Neural crest cell (in vitro differentiated cells): ENCODE measurements at places on chromosomes 6 and 20. TPM values are rescaled to one million over a fixed set of nuclear protein-coding genes. Genes with fewer than 3 reads are reported as not detected.

DNA sequence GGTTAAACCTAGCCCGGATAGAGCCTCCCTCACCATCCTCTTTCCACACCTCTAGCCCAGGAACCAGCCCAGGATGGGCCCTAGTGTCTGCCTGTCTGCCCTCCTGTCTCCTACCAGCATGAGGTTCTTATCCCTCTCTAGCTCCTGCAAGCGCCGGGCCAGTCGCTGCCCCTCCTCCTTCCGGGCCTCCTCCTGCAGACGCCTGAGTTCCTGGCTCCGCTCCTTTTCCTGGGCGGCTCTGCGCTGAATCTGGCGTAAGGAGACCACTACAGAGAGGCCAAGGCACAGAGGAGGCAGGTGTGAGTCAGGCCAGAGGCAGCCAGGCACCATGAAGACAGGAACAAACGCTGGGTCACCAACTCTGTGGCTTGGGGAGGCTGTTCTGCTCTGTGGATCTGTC lies 4.3 kb upstream of the PSORS1C2 start:
- no peak for DNase-seq

GRCh38 chr6:77834591-77834996 lies 181.8 kb downstream of the MEI4 start:
- DNase-seq = no peak

- no peak for DNase-seq
Observed at GRCh38 chr6:104460738-104461483, 398.8 kb downstream of the HACE1 start.

Gene FKBP1C
- total RNA-seq = 0.86 and 1.5 TPM in 2 replicates

DNA sequence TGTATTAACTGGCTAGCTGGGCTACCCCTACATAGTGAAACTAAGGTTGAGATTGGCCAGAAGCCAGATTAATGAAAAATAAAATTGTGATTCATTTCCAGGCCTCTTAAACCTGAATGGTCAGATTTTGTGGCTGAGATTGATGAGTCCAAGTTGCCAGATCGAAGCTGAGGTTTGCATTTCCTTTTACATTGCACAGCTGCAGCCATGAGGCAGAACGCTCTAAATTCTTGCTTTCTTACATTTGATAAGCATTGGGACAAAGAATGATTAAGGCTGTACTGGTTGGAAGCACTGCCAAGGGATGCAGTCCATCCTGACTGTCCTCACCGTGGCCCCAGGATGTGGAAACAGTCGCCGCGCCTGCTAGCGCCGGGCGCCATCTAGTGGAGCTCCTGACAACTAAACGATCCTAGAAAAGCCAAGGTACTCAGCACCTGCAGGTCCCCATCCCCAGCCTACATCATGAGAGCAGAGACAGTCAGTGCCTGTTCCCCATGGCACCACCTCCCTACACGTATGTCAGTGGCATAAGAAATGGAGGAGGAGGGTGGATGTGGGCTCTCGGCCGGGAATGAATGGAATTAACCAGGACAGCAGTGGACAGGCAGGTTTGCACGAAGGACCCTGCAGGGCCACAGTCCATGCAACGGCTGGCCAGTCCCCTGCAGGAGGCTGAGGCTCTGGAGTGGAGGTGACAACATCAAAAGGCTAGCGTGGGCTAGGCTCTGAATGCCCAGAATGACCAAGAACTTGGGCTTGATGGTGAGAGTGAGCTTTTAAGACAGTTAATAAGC lies 19.0 kb downstream of the PXDC1 start:
- DNase-seq = peak; percentile 75

Gene DDX43
- not detected in 2 replicates for total RNA-seq

Gene PPP1R14C
- total RNA-seq = 7.0 and 7.3 TPM in 2 replicates

GRCh38 chr6:152261179-152261578 lies 376.0 kb downstream of the SYNE1 start:
- DNase-seq = no peak

DNA sequence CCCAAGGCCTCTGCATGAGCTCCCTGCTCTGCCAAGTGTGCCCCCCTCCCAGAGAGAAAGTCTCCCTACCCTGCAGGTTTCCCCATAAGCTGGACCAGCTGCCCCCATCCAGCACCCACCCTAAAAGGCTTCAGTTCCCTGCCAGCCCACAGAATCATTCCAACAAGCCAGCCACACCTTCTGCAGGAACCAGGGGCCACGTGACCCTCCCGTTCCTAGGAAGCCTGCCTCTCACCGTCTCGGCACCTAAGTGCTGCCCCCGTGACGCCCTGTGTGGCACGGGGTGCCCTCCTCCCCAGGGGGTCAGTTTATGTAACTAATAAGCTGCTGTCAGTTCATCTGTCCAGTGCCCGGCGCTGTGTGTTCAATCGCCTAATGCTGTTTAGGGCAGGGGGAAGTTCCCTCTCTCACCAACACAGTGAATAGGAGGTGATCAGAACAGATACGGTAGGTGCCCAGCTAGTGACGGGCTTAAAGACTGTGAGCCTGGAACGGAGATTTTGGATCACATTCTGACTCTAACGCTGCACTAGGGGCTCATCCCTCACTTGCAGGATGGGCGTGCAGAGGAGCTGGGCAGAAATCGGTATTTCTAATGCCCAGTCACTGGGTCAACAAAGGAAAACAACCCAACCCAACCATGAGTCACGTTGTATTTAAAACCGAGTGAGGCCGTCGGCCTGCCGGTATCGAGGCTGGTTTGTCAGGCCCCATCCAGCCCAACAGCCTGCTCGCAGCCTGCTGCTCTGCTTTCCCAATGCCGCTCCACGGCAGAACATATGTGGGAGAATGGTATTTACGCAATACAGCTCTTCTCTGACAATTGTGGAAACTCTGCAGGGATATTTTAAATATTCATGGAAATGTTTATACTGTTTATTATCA lies 56.0 kb downstream of the RAMACL start:
- no peak for DNase-seq

GRCh38 chr6:25431975-25432307 lies 152.8 kb downstream of the CARMIL1 start:
- DNase-seq = no peak

- no peak for DNase-seq
Observed at GRCh38 chr6:30752157-30752927, 8.0 kb upstream of the IER3 start.

Gene DOK5
- total RNA-seq = 4.1 and 4.4 TPM in 2 replicates

DNA sequence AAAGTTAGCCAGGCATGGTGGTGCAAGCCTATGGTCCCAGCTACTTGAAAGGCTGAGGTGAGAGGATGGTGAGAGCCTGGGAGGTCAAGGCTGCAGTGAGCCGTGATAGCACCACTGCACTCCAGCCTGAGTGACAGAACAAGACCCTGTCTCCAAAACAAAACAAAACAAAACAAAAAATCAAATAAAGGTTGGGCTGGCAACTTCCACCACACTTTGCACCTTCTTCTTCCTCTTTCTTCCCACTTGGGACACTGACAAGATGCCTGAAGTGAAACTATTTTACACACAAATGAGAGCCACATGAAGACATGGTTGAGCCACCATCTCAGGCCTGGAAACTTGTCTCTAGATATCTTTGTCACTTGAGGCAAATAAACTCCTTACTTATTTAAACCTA lies 53.8 kb upstream of the CCDC28A start:
- DNase-seq = no peak

- DNase-seq = no peak
Observed at GRCh38 chr6:33132081-33132524, 56.3 kb downstream of the HLA-DPB1 start.

Gene CFAP206
- 0.86 and 0.93 TPM in 2 replicates for total RNA-seq

Gene C20orf144
- total RNA-seq = 0.44 and 0.82 TPM in 2 replicates

Gene SMOC2
- 0.14 and 0.23 TPM in 2 replicates for total RNA-seq

GRCh38 chr20:25697132-25697446 lies 436 bp upstream of the ZNF337 start:
- no peak for DNase-seq
